ENCODE measurements at places on chromosomes 3 and 15.

DNA sequence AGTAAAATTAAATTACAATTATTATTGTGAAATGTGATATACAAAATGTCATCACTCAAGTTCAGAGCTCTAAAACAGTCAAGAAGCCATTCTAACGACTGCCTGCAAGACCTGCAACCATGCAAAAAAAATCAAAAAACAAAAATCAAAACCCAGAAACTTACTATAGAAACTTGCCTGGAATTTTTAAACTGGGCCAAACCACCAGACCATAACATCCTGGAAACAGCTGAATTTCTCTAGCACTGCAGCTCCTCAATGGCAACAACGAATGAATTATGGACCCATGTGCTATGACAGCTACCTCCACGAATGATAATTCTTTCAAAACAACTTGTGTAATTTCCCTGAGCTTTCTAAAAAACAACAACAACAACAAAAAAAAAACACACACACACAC lies 130.0 kb upstream of the KCNMB2 start:
- DNase-seq: no peak

DNA sequence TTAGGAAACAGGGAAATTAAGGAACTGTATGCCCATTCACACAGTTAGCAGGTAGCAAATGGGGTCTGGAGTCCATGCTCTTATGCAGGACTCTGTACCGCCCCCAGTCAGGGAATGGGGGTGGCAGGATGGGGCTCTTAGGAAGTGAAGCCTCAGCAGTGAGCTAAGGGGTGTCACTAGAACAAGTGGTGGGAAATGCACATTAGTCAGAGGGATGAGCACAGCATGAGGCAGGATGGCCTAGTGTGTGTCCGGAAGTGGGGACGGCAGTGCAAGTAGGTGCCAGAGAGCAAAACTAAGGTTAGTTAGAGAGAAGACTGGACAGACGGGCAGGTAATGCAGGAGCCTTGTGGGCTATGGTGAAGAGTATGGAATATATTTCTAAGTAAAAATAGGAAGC lies 60.7 kb downstream of the ST3GAL6 start:
- DNase-seq: no peak

- no peak for DNase-seq
These were observed 189.8 kb downstream of the KLF13 start for GRCh38 chr15:31516440-31516839.

- DNase-seq: no peak
These were observed 5.3 kb upstream of the TYRO3 start for GRCh38 chr15:41553731-41554130.

- DNase-seq: no peak
These were observed 191.1 kb downstream of the KCNAB1 start for GRCh38 chr3:156311431-156311830.

GRCh38 chr3:43338295-43338694 lies 52.0 kb downstream of the SNRK start:
- no peak for DNase-seq

GRCh38 chr3:9361691-9362388 lies 1.0 kb upstream of the THUMPD3 start:
- no peak for DNase-seq

GRCh38 chr15:69280783-69281182 lies 17.9 kb upstream of the PAQR5 start:
- DNase-seq: no peak

- peak; percentile 72 for DNase-seq
These were observed 51.2 kb upstream of the ULK4 start for GRCh38 chr3:42012935-42013690.

Measured in endothelial cell of umbilical vein (primary cell).